Stimulated activated CD4-positive, alpha-beta T cell treated with anti-CD3 and anti-CD28 coated beads, Interleukin-15, amount 100 ng/mL, for 1 hour (primary cell): ENCODE measurements at places on chromosomes 6 and 20.

- DNase-seq: no peak
Observed at GRCh38 chr20:57824909-57825308, 115.1 kb upstream of the PMEPA1 start.

DNA sequence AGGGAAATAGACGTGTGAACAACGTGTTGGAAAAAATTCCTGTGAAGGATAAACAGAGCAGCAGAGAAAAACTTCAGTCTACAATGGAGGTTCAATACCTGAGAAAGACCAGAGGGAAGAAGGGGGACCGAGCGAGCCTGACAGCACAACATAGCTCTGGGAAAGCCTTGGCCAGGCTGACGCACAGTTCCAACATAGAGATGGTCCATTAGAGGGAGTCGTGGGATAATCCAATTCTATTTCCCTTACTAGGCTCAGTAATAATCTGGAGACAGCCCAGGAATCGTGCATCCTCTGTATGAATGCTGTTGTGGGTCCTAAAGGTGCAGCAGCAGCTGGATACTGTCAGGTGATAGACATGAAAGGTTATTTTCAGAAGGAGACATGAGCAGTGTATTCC, 370.8 kb upstream of the BTBD3 start:
- DNase-seq: no peak

DNA sequence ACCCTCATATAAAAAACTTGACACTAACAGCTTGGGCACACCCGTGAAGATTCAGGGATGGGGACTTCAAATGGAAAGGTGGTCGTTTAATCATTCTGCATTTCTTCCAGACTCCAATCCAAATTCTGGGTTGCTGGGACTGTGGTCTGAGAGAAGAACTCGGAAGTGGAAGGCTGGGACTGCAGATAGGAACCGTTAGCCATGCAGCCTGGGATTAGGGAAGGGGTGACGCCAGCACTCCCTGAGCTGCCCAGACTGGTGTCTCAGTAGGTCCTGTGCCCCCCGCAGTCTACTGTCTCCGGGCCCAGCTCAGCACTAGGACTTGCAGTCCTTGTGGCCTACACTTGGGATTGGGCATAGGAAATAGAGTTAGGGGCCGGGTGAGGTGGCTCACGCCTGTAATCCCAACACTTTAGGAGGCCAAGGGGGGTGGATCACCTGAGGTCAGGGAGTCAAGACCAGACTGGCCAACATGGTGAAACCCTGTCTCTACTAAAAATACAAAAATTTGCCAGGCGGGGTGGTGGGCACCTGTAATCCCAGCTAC, 511 bp upstream of the CLIC1 start:
- no peak for DNase-seq

DNA sequence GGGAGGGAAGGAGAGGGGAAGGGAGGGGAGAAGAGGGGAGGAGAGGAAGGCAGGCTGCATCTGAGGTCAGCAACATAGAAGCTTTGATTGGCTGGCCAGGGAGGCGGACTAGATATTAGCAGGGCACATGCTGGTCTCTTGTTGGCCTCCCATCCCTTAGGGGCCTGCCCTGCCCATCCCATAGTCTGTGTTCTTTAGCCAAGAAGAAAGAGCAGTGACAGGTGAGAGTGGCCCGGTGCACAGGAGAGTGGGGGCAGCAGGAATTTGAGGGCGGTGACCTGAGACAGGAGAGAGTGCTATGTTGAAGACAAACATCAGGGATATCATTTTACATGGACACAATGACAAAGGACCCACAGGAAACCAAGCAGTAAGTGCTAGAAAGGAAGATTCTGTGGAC, 413.5 kb downstream of the SYNE1 start:
- DNase-seq: no peak

GRCh38 chr20:2816030-2816582, at the start of gene TMEM239:
TSS of gene TMEM239 (plus strand) at chr20:2816364. CDS start at chr20:2816555, 191 bp downstream.
- DNase-seq: no peak
